Activated T-helper 1 cell treated with anti-CD3 and anti-CD28 coated beads, Interleukin-12 subunit alpha, Interleukin-12 subunit beta, Interleukin-2, Interleukin-4 antibody, amounts not matched to agents 30 ng/mL and 10 ng/mL and 1 ng/mL, durations not matched to agents 14 hours and 24 hours and 36 hours (primary cell): ENCODE measurements at places on chromosomes 4 and X. TPM values are rescaled to one million over a fixed set of nuclear protein-coding genes. Genes with fewer than 3 reads are reported as not detected.

Gene PNMA3
- 0.67 and 0.88 TPM in 2 replicates for total RNA-seq

Gene ANOS1
- not detected in 2 replicates for total RNA-seq

Gene GLRA2
- not detected in 2 replicates for total RNA-seq

GRCh38 chr4:174009686-174010451, 273.6 kb downstream of the FBXO8 start:
- DNase-seq = no peak

DNA sequence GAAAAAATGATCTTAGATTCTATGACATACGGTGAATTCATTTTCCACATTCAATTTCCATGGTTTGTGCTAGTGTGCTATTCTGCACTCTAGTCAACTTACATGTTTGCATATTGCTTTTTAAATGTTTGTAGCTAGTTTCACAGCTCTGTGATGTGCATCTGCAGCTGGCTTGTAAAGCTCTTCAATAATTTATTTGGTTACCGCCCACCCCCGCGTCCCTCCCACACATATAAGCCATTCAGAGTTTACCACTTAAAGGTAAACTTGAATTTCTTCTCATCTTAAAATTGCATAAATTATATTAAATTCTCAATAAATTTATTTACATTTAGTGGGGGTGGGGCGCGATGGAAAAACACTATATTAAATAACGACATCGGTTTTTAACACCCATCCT, 291 bp upstream of the NBDY start:
- DNase-seq = no peak

Gene ADH1B
- total RNA-seq = not detected in 2 replicates

- no peak for DNase-seq
Measured at GRCh38 chr4:26515936-26516335, 25.7 kb upstream of the CCKAR start.

GRCh38 chr4:10182446-10183424, 66.1 kb upstream of the WDR1 start:
- no peak for DNase-seq

DNA sequence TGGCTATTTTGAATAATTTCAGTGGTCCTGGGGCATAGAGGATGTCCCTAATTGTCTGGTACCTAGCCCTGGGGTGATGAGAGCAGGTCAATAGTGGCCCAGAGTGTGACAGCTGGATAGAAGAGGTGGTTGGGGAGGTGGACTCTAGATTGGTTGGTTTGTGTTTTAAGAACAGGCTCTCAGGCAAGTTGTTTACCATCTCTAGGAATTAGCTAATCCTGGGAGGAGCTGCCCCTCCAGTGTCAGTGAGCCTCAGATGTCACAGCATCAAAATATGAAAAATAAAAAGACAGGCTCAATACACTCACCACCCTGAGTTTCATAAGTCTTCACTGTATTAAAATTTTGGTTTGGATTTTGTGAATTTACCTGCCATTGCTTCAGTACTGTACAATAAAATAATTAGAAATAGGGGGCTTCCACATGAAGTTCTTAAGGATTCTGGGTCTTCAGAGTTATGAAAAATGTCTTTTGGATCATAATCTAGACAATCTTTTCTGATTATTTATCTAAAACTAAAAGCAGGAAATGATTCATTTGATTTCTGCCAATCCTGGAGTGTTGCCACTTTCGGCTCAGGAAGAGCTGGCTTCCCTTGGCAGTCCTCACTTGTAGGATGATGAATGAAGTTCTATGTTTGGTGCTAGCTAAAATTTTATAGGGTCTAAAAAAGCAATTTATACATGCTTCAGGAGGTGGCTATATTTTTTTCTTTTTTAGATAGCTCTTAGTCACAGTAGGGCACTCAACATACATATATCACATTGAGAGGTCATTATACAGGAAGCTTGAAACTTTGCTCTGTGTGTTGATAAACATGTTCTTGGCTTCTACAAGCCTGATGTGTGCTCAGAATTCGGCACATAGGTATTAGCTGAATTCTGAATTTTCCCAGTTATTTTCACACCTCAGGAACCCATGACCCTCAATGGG, 395.1 kb downstream of the RAB28 start:
- DNase-seq = no peak

- DNase-seq = no peak
Measured at GRCh38 chr4:102959496-102959895, 60.0 kb downstream of the SLC9B1 start.

GRCh38 chr4:31768756-31769155, 1048.6 kb downstream of the PCDH7 start:
- DNase-seq = no peak

Gene SSX1
- total RNA-seq = not detected in 2 replicates

GRCh38 chr4:2303121-2303685, 41.3 kb upstream of the MXD4 start:
- DNase-seq = no peak

Gene ATP1B4
- not detected in 2 replicates for total RNA-seq

GRCh38 chrX:64150775-64151174, 54.7 kb downstream of the AMER1 start:
- DNase-seq = no peak
